ENCODE measurements at places on chromosomes 1 and 21.

DNA sequence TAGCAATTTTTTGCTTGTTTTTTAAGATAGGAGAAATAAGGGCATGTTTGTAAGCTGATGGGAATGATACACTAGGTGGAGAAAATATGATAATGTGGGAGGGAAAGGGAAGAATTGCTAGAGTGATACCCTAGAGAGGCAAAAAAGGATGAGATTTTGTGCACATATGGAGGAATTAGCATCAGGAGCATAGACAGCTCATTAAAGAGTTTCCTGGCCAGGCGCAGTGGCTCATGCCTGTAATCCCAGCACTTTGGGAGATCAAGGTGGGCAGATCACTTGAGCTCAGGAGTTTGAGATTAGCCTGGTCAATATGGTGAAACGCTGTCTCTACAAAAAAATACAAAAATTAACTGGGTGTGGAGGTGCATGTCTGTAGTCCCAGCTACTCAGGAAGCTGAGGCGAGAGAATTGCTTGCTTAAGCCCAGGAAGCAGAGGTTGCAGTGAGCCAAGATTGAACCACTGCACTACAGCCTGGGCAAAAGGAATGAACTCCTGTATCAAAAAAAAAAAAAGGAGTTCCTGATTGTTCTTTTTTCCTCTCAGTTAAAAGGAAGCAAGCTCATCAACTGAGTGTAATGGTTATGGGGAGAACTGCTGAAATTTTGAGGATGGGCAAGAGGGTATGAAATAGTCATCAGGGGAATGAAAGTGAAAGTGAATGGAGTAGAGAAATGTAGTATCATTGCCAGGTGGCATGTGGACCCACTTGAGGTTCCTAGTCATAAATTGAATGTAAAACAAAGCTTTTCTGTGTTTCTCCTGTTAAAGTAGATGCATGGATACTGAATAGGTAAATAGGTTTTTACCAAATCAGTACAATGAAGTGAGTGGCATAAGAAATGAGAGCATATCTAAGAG, 35.5 kb downstream of the SH3GLB1 start:
- DNase-seq, result peak; percentile 36

DNA sequence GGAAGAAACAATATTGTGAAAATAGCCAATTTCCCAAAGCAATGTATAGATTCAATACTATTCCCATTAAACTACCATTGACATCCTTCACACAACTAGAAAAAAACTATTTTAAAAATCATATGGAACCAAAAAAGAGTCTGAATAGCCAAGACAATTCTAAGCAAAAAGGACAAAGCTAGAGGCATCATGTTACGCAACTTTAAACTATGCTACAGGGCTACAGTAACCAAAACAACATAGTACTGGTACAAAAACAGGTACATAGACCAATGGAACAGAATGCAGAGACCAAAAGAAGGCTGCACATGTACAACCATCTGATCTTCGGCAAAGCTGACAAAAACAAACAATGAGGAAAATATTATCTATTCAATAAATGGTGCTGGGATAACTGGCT, 233.3 kb upstream of the TMPRSS15 start:
- DNase-seq, result no peak

DNA sequence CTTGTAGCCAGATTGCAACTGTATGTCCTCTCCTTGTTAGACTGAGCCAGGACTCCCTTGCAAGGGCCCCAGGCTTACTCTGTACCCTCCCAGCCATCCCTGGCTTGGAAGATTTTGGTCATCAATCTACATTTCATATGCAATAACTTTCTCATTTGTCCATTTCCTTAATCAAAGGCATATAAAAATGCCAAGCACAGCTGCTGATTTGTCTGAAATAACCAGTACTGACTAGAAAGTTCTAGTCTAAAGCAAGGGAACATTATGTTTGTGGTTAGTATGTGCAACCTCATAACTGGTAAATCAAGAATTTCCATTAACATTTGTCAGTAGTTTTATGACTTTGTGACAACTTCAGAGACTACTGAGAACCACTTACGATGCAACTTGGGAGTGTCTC, 370.2 kb downstream of the ST6GALNAC3 start:
- no peak for DNase-seq

DNA sequence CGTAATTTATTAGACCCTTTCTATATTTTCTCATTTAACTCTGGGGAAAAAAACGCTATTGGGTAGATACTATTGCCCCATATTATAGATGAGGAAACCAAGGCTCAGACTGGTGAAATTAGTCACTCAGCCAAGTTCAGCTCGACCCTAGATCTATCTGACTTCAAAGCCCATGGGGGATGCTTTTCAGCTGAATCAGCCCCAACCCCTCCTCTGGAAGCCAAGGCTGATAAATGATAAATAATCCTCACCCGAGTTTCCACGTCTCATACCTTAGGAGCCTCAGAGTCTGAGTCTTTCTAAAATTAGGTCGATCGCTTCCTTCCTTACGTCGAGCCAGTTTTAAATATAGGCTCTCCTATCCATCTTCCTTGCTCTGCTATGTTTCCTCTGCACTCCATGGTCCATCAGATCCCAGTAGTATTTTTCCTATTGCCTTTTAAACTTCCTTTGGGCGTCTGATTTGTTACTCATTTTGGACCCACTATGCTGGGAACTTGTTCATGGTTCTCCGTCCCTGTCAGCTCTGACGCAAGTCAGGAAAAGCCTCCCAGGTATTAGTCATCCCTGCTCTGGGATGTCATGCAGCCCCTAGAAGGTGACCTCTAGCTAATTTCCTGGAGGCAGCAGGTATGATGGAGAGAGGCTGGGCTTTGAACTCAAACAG, 122.8 kb downstream of the PLPP3 start:
- no peak for DNase-seq

GRCh38 chr1:60108196-60108595, 34.6 kb upstream of the C1orf87 start:
- no peak for DNase-seq

- DNase-seq, result no peak
Observed at GRCh38 chr21:46554431-46555224, 50.3 kb downstream of the S100B start.

- peak; percentile 41 for DNase-seq
Observed at GRCh38 chr1:51284487-51284954, 45.8 kb downstream of the TTC39A start.

- no peak for DNase-seq
Observed at GRCh38 chr1:37308031-37308960, 166.1 kb upstream of the ZC3H12A start.

DNA sequence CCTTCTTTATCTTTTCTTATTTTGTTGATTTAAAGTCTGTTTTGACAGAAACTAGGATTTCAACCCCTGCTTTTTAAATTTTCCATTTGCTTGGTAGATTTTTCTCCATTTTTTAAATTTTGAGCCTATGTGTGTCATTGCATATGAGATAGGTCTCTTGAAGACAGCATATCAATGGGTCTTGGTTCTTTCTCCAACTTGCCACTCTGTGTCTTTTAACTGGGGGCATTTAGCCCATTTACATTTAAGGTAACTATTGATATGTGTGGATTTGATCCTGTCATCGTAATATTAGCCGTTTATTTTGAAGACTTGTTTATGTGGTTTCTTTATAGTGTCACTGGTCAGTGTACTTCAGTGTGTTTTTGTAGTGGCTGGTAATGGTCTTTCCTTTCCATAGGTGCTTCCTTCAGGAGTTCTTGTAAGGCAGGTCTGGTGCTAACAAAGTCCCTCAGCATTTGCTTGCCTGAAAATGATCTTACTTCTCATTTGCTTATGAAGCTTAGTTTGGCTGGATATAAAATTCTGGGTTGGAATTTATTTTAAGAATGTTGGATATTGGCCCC, 223.9 kb downstream of the USP25 start:
- no peak for DNase-seq

DNA sequence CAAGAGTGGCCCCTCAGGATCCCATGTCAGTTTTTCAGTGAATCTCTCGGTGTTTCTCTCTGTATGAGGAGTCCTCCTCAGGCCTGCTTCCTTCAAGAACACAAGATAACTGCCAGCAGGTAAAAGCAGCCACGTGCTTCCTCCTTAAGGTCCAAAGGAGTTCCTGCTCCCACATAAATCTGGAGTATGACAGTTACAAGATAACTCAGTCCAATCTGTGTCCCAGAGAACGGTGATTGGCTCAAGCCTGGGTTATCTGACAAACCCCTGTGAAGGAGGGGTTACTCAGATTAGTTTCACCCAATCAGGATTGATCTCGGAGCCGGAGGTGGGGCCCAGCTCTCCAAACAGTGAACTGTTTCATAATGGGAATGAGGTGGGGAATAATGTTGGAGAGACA, 5.8 kb upstream of the ANKRD13C start:
- DNase-seq, result no peak

GRCh38 chr1:167000546-167000945, 11.5 kb downstream of the MAEL start:
- no peak for DNase-seq

DNA sequence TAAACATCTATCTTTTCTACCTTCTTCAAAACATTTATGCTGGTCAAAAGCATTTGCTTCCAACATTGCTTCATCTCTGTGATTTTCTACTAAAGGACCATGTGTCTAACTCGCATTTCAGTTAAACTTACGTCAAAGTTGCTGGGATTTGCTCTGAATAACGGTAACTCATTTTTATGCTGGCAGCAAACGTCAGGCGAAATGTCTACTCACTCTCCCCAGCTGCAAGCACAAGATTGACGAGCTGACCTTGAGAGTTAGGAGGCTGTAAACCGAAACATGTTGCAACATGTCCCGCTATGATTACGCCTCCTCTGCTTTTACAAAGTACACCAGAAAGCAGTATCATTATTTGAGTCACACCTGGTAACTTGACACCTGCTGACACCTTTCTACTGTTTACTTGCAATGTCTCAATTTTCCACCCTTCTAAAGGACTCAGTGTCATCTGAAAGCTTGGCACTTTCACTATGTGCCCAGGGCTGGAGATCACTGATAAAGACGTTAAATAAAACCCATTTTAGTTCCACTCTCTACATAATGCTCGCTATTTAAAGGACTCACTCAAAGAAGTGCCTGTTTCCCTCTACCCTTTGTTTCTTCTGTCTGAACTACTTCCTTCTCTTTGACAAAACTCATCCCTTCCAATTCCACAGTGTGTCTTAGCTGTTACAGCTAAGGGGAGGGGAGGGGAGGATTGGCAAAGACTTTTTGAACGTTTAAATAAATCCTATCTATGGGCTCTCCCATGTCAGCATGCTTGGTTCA, 111.9 kb downstream of the PTPN14 start:
- DNase-seq, result peak; percentile 71

DNA sequence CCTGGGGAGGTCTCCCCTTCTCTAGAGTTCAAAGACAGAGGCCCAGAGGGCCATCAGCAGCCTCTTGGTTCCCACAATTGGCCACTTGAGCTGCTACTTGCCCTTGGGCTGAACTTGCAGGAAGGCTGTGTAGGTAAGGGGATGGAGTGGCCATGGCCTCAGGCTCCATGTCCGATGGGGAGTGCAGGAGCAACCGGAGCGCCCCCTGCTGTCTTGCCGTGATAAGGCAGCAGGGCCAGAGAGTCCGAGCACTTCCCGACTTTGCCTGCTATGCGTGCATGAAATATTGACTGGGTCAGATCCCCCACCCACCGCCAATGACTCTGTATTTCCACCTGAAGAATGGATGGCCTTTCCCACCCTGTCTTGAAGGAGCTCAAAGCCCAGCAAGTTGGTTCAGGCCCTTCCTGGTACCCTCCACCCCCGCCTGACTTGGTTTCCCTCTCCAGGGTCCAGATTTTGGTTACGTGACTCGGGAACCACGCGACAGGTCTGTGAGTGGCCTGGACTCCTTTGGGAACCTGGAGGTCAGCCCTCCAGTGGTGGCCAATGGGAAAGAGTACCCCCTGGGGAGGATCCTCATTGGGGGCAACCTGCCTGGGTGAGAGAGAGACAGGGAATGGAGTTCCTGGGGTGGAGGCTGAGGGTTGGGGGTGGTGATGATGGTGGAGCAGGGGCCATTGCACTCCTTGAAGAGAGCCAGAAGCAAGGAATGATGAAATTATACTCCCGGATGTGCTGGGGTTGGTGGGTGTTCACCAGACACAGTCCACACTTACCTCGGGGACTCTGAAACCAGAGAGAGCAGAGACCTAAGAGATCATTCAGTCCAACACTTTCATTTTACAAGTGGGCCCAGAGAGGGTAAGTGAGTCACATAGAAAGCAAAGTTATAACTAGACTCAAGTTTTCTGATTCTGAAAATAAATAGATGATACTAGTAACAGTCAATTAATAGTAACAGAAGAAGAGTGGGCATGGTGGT, 25.6 kb downstream of the PADI3 start:
- DNase-seq, result peak; percentile 43

- no peak for DNase-seq
Observed at GRCh38 chr1:8201331-8201861, 116.5 kb upstream of the SLC45A1 start.

DNA sequence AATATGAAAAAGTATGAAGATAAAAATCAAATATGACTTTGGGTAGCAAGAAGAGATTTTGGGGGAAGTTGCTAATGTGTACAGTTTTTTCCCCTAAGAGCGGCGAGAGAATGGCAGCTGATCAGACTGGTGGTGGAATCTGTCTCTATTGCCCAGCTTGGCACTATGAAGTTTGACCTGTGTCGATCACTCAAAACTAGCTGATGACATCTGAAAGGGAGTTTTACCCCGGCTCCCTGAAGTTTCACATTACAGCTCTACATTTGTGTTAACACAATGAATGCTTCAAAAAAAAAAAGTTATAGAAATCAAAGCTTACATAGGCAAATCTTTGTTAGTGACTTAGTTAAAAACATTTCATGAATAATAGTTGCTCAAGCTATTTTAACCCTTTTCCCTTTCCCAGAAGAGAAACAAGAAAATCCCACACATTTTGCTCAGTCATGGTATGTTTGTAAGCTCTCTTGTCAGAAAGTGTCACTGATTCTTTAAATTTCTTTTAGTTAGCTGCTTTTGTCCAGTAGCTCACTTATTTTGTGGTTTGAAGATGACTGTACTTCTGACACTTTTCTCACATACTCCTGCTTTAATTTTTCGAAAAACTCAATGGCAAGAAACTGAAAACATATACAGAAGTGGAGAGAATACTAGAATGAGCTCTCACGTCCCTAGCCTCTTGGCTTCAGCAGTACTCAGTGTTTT, 41.3 kb downstream of the DYRK1A start:
- no peak for DNase-seq

- no peak for DNase-seq
Observed at GRCh38 chr1:209783386-209783785, 973 bp downstream of the C1orf74 start.

DNA sequence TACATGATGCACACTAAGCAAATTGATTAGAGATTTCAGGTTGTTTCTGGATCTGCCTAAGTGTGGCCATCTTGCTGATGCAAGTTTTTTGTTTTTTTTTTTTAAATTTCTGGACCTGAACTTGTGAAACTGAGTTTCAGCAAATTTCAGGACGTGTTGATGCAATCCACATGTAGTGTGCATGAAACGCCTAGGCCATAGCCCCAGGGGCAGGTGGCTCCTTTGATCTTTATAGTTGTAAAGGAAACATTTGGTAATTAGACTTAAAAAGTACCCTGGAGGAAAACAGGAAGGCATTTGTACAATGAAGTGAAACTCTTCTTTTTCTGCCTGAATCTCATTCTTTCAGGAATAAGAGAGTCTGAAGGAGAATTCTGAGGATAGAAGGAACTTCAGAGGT, 162.2 kb upstream of the LHX8 start:
- DNase-seq, result no peak

GRCh38 chr1:15259622-15260007, 12.6 kb downstream of the FHAD1 start:
- no peak for DNase-seq

GRCh38 chr1:224329484-224329841, 509 bp downstream of the NVL start:
- peak; percentile 38 for DNase-seq

GRCh38 chr1:172818841-172819527, 160.1 kb downstream of the FASLG start:
- peak; percentile 28 for DNase-seq

- no peak for DNase-seq
Observed at GRCh38 chr1:215473943-215474342, 93.2 kb upstream of the KCTD3 start.

All from Kasumi-1 (cell line).